Activated effector memory CD4-positive, alpha-beta T cell treated with anti-CD3 and anti-CD28 coated beads, Interleukin-2, amount 50 U/mL, for 16 hours (primary cell): ENCODE measurements at places on chromosomes 2 and 18.

DNA sequence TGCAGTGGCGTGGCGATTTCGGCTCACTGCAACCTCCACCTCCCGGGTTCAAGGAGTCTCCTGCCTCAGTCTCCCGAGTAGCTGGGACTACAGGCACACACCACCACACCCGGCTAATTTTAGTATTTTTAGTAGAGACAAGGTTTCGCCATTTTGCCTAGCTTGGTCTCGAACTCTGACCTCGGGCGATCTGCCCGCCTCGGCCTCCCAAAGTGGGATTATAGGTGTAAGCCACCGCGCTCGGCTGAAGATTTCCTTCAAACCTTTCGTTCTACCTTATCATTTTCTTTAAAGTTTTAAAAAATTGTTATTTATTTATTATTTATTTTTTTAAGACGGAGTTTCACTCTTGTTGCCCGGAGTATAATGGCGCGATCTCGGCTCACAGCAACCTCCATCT, 979 bp upstream of the WDR43 start:
- no peak for DNase-seq

DNA sequence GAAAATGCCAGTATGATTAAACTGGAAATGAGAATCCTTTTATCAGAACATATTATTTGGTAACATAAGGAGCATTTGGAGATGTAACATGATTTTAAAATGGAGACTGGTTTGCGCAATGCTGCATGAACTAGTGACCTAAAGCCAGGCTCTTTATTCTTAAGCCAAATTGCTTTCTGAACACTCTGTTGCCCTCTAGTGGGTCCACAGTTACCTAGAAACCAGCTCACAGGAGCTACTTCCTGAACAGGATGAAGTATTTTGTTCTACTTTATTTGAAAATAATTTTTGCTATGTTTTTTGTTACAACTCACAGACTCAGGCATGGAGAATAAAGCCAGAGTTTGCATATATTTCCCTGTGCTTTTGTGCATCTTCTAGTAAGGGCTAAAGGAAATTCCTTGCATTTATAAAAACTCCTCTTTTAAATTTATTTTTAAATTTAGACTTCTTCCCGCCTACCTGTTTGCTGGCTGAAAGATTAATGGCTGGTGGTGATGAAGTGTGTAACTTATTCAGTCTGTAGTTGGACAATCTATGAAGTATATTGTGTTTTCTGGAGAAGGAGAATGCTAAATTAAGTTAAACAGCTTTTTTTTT, 146.7 kb downstream of the PARD3B start:
- no peak for DNase-seq

GRCh38 chr18:11658989-11659388, 30.1 kb upstream of the GNAL start:
- no peak for DNase-seq

DNA sequence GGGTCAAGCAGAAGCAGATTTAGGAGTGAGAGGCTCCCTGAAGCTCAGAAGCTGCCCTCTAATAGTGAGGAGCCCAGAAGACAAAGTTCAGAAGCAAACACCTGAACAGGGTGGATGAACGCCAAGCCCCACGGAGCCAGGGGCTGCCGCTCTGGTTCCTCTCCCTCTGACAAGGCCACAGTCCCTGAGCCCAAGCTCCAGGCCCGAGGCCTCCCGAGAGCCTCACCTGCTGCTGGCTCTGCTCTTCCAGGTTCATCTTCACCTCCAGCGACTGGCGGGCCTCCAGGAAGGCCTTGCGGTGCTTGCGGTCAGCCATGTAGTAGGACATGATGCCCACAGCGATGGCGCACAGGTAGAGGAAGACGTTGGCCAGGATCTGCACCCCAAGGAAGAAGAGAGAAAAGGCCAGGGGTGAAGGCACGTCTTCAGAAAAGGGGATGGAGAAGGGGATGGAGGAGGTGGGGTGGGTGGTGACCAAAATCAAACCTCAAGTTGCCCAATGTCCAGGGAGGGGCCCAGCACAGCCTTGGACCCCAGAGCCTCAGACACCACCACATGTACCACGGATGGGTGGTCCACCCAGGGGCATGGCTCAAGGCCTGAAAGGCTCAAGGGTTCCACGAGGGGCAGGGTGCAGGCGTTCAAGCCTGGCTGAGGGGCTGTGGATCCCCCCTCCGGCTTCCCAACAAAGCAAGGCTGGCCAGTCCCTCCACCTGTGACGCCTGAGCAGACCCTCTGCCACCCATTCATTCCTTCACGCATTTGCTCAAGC, 47.5 kb downstream of the ADCY3 start:
- DNase-seq: no peak

DNA sequence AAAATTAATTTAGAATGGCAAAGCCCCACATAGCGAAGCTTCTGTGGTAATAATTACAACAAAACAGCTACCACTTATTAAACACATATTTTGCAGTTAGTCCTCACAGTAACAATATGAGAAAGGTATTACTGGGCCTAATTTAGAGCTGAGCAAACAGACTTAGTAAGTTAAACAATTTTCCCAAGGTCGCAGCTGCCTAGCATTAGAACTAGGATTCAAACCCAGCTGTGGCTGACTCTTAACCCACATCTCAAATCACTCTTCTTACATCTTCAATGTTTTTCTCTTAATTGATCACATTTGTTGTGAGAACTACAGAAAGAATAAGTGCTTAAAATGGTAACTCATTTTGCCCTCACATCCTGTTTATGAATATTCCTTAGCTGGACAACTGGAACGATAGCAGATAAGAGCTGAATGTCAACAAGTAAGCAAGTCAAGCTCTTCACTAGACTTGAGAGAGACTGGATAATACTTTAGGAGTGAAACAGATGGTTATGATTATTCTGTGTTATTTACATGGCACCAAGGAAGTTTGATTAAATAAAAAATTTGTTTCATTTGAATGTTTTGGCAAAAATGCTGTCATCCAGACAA, 59.4 kb upstream of the TMEM17 start:
- DNase-seq: no peak

GRCh38 chr2:145769011-145769716, 1249.2 kb upstream of the ZEB2 start:
- no peak for DNase-seq

- no peak for DNase-seq
Observed at GRCh38 chr2:207499114-207499513, 30.6 kb upstream of the CREB1 start.

GRCh38 chr2:147442816-147443215, 402.0 kb upstream of the ACVR2A start:
- DNase-seq: no peak

DNA sequence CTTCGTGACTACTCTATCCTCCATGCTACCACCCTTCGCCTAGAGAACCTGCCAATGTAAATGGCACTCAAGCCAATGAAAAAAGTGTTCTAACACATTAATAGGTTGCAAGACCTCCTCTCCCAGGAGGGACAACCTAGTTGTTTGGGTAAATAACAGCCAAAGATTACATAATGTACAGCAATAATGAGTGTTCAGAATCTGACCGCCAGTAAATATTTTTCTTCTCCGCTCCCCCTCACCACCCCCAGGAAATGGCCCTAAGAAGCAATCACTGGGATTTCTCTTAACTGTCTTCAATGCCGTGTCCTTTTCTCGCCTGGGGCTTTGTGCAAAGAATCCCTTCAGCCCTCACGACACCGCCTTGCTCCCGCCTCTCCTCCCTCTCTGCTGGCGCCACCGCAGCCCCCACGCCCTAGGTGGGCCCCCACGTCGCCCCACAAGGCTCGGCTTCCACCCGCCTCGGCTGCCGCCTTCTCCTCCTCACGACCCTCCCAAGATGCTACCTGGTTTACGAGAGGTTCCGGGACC, 458 bp downstream of the HYCC2 start:
- no peak for DNase-seq

- DNase-seq: no peak
Observed at GRCh38 chr2:88857951-88858411, 166.5 kb downstream of the RPIA start.

DNA sequence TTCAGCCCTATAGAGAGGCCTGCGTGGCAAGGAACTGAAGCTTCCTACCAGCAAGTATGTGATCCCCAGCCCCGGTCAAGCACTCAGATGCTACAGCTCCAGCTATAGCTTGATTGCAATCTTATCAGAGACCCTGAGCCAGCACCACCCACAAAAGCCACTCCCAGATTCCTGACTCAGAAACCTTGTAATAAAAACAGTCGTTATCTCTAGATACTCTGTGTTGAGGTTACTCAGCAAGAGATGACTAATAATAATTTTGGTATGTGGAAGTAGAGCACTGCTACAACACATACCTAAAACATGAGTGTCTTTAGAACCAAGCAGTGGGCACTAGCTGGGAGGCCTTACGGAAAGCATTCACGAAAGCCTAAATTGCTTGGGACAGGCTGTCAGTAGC, 216.9 kb downstream of the UXS1 start:
- DNase-seq: no peak

- DNase-seq: no peak
Observed at GRCh38 chr18:50231621-50232020, 34.7 kb downstream of the CFAP53 start.

DNA sequence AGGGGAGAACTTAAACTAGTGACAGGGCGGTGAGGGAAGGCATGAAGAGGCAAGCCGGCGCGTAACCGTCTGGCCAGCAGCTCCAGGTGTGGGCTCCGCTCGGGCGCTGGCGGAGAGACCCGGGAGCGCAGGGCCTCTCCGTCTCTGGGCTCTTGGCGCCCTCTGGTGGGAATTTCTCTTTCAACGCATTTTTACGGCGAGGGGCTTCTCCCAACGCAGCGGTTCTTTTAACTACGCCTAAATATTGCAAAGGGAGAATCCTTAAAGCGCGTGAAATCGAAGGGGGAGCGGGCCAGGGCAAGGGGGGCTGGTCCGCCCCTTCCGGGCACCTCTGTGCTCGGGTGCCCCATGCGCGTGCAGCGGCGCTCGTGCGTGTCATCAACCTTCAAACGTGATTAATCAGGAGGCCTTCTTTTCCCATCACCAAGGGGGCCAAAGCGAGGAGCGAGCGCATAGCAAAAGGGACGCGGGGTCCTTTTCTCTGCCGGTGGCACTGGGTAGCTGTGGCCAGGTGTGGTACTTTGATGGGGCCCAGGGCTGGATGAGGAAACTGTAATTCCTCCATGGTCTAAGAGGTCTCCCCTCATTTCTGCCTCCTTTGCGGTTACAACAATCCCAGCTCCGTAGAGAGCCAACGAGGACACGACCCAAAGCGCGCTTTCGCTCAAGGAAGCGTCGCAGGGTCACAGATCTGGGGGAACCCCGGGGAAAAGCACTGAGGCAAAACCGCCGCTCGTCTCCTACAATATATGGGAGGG, 762 bp upstream of the GAD1 start:
- peak; percentile 82 for DNase-seq

DNA sequence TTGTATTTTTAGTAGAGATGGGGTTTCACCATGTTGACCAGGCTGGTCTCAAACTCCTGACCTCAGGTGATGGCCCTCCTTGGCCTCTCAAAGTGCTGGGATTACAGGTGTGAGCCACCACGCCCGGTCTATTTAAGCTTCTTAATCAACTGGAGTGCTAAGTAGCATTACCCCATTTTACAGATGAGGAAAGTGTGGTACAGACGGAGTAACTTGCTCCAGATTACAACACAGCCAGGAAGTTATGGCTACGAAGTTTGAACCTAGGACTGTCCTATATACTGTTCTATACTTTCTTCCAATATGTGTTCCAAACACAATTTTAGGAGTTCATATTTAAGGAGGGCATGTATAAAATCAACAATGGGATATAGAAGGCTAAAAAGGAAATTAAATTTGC, 197.7 kb downstream of the TGIF1 start:
- DNase-seq: no peak

GRCh38 chr2:55923982-55924321, 370 bp upstream of the EFEMP1 start:
- no peak for DNase-seq

DNA sequence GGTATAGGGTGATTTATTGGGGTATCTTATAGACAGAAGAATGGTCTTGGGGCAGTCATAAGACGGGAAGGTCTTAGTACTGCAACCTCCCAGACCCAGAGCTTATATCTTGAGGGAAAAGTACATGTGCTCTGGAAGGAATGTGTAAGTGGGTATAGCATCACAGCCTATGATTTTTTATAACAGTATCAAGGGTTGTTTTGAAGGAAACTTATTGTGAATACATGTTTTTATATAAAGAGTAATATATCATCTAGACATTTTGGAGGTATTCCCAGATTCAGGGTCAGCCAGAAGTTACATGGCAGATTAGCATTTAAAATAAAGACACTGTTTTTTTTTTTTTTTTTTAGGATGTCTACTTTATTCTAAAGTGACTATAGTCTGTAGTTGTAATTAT, 47.6 kb upstream of the STON1 start:
- DNase-seq: no peak

- no peak for DNase-seq
Observed at GRCh38 chr2:127762846-127763245, 48.1 kb downstream of the WDR33 start.

- DNase-seq: no peak
Observed at GRCh38 chr2:72936660-72937355, 19.5 kb downstream of the EMX1 start.

- DNase-seq: no peak
Observed at GRCh38 chr2:12288048-12288447, 428.7 kb upstream of the TRIB2 start.

- no peak for DNase-seq
Observed at GRCh38 chr2:127453392-127454171, 35.4 kb downstream of the PROC start.

- DNase-seq: no peak
Observed at GRCh38 chr2:146597291-146597690, 1247.5 kb upstream of the ACVR2A start.

DNA sequence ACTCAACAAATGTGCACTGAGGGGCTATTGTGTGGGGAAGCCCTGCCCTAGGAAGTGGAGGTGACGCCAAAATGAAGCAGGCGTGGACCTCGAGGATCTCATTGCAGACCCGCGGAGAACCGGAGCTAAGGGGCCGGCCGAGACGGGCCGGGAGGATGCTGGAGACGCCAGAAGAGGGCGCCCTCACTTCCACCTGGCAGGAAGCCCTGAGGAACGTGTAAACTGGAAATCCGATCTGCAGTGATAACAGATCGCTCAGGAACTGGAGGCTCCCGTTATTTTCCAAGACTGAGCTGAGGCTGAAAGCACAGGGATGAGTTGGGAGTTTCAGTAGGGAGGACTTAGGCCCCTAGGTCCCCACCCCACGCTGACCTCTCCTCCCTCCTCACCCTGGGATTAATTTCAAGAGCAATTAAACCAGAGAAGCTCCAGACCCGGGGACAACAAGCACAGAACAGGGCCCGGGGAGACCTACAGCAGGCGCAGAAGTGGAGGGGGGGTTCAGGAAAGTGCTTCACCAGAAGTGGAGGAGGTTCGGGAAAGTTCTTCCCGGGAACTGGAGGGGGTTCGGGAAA, 7.7 kb upstream of the COL6A3 start:
- DNase-seq: peak; percentile 93

DNA sequence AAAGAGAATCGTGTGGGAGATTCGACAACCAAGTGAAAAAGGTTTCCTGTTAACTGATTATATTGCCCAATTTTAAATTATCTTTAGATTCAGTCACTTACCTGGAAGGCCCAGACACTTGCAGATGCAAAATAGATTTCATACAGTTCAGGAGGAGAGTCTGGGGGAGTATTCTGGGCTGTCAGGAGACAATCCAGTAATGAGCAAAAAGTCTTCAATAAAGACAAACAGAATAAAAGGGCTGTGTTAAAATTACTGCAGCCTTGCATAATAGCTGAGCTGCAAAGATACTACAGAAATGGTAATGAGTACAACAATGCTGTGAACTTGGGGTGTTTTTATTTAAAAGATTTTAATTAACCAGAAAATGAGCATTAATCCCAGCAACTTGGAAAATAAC, 303.6 kb downstream of the SP3 start:
- no peak for DNase-seq
